ENCODE measurements at places on chromosomes 13 and 19.

GRCh38 chr19:48813123-48813913, 2.5 kb upstream of the BCAT2 start:
- no peak for DNase-seq

- peak; percentile 27 for DNase-seq
These were observed 62.8 kb downstream of the TPT1 start for GRCh38 chr13:45278096-45278645.

DNA sequence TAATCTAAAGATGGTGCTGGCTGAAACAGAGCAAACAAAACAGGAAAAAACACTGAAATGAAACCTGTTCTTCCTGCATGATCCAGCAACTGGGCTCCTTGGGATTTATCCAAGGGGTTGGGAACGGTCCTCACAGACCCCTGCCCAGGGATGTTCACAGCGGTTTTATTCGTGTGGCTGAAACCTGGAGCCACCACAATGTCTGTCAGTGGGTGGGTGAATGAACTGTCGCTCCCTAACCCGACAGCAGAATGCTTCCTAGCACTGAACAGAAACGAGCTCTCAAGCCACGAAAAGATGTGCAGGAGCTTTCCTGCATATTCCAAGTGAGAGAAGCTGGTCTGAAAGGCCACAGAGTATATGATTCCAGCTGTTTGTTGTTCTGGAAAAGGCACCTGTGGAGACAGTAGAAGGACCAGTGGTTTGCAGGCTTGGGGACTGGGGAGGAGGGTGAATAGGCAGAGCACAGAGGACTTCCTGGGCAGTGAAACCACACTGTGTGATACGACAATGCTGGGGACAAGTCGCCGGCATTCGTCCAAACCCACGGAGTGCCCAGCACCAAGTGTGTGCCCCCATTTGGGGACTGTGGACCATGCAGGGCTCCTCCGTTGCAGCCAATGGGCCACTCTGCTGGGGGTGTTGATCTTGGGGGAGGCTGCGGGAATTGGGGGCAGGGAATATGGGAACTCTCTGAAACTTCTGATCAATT, 73.9 kb downstream of the TEX29 start:
- DNase-seq, result no peak

GRCh38 chr13:113400621-113401451, 36.9 kb upstream of the GRTP1 start:
- no peak for DNase-seq

DNA sequence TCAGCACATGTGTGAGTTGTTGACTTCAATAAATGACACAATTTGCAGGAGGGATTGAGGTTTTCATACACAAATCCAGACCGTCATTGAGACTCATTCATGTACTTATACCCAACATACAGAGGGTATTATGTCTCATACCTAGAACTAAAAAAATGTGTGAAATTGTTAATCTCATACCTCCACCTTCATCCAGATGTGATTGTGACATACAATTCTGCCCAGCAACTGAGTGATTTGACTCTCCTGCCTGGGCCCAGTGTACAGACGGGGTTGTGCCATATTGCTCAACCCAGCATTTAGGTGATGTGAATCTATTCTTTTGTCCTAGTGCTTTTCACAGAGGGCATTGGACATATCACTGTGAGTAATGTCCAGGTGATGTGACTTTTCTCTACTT, 12.6 kb upstream of the ZNF681 start:
- no peak for DNase-seq

- no peak for DNase-seq
These were observed 63.4 kb downstream of the KDM4B start for GRCh38 chr19:5032101-5032967.

Data from globus pallidus (tissue), 1 donor.